ENCODE measurements at places on chromosomes 7 and 10.

DNA sequence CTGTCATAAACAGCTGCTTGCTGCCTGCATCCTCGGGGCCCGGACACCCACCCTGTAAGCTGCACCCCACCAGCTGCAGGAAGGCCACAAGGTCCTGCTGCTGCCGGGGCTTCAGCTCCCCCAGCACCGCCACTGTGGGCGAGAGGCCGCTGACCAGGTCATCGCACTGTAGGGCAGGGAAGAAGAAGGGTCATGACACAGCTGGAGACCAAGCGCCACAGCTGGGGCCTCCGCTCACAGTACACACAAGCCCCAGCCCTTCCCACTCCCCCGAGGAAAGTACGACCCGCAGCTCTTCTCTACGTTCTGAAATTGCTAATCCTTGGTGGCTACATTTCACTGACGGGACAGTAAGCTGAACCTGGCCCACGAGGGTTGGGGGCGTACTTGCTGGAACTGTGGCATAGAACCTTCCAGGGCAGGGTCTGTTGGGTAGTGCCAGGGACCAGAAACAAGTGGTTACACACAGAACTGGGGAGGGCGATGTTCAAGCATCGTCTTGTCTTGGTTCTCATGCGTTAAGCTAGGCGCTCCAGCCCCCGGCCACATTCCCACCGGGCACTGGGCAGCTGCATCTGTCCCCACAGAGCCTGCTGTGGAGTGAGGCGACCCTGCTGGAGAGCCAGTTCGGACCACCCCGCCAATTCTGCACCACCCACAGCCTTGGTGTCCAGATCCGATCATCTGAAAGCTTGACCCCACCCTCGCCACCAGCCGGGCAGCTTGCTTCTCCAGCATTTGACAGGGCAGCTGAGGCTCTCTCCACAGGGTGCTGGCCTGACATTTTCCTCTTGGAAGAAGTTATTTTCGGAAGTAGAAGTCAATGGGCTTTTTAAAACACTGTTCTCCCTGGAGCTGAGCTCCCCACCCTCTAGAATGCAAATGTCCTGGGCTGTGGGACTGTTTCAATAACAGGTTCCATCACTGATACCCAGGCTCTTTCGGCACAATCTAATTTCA is 50.8 kb downstream of the GSDME start:
- DNase-seq, result no peak

DNA sequence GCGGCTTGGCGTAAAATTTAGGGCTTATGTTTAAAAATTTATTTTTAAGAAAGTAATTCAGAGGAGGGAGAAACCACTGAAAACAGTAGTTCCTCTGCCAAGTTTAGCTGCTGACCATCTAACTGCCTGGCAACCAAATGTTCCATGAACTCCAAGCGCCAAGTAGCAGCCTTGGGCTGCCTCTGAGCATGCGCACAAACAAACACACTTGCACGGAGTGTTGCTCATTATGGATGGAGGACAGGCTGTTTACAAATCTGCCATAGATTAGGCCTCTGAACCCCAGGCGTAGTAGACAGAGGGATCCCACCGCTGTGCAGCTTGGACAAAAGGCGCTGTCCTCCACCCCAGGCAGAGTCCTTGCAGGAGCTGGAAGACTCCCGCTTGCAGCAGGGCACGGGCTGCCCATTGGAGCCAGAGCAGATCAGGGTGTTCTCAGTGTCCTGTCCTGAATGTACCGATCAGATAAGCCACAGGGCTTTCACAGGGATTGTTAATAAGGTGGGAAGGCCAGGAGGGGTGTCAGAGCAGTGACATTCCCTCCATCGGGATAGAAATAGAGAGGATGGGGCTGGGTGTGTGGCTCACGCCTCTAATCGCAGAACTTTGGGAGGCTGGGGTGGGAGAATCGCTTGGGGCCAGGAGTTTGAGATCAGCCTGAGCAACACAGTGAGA is 47.7 kb upstream of the LYZL1 start:
- no peak for DNase-seq

DNA sequence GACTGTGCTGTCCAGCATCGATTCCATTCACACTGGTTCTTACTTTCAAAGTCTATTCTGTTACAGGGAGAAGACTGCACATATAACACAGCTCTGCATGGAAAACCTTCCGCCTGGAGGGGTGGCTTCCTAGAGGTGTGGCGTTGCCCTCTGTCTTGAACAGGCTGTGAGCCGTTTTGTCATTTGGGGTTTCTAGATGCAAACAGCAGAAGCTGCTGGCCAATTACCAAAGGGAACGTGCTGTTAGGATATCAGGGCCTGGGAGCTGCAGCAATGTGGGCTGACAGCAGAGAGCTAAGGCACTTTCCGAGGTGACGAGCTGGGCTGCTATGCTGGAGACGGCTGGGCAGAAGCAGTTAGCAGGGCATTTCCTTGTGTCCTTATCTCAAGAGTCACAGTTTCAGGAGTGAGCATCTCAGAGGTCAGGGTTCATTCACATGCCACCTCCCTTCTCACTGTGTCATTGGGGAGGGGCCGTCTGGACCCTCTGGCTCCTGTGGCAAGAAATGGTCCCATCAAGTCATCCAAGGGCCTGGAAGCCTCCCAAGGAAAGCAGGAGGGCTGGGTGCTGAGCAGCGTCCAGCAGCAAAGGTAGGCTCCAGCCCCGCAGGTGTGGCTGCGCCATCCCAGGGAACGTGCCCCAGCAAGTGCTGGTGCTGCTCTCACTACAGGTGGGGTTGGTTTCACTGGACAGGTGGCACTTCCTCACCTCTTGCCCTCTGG is 106.5 kb downstream of the WDR37 start:
- DNase-seq, result no peak

DNA sequence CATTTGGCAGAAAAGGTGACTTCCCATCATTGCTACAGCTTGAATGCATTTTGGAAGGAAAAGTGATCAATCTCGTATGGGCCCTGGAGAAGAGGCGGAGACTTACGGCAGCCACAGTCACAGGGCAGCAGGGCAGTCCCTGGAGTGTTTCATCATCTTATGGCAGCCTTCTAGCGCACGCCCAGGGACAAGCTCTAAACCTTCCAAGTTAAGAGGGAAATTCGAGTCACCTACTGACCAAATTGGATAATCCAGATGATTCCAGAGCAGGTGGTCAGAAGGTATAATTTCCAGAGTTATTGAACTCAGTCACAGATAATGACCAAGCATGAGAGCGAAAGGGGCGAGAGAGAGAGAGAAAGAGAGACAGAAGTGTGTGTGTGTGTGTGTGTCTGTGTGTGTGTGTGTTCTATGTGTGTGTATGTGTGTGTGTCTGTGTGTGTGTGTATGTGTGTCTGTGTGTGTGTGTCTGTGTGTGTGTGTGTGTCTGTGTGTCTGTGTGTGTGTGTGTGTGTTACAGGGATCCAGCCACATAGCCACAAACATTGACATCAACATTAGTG is 123.7 kb upstream of the ADAM12 start:
- no peak for DNase-seq

- no peak for DNase-seq
Observed at GRCh38 chr7:84181628-84182027, 13.0 kb downstream of the SEMA3A start.

DNA sequence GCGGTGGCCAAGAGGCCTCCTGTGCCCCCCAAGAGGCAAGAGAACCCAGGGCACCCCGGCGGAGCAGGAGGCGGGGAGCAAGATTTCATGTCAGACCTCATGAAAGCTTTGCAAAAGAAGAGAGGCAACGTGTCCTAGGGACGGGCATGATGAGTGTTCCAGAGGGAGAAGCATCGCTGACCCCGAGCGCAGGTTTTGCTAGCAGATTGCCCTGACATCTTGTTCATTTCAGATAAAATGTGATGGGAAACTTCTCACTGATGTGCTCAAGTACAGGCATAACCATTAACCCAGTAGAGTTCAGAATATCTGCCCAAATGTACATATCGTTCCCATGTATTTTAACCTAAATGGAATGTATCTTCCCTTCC is 129.2 kb downstream of the APBB1IP start:
- no peak for DNase-seq

GRCh38 chr7:130345136-130345535 is 520 bp downstream of the CPA5 start:
- no peak for DNase-seq

DNA sequence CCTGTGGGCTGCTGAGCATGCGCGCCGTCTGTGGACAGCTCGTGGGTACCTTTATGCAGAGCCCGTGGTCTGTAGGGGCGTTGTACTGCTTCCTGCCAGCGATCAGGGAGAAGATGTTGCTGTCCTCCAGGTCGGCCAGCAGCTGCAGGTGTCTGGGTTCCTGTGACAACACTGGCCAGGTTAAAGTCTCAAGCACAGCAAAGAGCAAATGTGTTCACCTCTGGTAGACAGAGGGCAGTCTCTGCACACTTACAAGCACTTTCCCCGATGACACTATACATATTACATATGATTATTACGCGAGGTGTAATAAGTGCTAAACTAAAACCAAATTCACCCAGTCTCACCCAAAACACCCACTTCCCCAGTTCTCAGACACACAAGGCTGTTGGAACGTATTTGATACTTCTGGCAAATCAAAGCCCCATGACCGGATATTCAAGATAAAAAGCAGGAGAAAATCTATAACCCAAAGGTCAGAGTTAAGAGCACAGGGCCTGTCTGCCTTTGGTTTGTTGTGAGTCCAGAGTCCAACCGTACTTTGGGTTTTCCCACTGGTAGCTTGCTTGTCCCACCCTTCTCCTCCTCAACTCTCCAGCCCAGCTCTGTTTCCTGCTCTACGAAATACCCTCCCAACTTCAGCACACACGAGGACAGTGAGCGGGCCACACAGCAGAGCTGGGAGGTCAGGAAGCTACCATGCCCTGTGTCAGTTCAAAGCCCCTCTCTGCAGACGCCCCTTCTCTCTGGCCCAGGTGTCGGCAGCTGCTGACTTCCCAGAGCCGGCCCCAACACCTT is 49.7 kb upstream of the DDC start:
- DNase-seq, result peak; percentile 16

GRCh38 chr10:131860806-131861440 is 39.9 kb upstream of the PPP2R2D start:
- no peak for DNase-seq
